Stimulated activated CD4-positive, alpha-beta T cell treated with anti-CD3 and anti-CD28 coated beads, Interleukin-15, amount 100 ng/mL, for 1 hour (primary cell): ENCODE measurements at places on chromosomes 13 and 19.

GRCh38 chr13:110477706-110478245, 83.7 kb downstream of the RAB20 start:
- DNase-seq: no peak

DNA sequence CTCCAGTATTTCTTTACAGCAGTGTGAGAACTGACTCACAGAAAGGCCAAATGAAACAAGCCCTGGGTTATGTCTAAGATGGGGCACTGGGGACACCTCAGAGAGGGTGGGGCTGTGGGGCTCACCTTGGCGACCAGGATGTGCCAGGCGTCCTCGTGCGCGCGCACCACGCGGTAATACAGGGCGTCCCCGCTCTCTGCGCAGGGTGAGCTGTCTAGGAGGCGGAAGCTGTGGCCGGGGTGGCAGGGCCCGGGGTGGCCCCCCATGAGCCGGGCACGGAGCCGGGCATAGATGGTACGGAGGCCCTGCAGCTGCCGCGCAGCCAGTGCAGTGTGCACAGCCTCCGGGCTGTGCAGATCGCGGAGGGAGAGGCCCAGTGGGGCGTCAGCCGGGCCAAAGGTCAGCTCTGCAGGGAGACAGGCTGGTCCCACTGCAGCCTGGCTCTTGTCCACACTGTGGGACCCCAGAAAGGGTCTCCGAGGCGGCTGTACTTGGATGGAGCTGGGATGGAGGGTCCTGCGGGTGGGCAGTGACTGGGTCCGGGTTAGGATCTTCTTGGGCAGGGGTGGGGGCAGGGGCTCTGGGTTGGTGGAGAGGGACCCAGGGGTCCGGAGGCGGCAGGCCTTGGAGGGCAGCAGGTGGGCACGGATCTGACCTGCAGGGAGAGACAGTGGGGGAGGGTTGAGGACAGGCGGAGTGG, 3.4 kb downstream of the PEAK3 start:
- no peak for DNase-seq

- DNase-seq: no peak
These were observed 2.1 kb upstream of the DPY19L3 start for GRCh38 chr19:32403291-32403995.

GRCh38 chr19:53912653-53913052, 3.6 kb downstream of the CACNG7 start:
- no peak for DNase-seq
